Testis (tissue), 5 donors: ENCODE measurements at places on chromosomes 11 and 22.
A peak's percentile ranks its signal among the peaks of the same experiment; 100 is the strongest.

GRCh38 chr11:14544611-14545010, 24.4 kb upstream of the PSMA1 start:
- no peak for DNase-seq

DNA sequence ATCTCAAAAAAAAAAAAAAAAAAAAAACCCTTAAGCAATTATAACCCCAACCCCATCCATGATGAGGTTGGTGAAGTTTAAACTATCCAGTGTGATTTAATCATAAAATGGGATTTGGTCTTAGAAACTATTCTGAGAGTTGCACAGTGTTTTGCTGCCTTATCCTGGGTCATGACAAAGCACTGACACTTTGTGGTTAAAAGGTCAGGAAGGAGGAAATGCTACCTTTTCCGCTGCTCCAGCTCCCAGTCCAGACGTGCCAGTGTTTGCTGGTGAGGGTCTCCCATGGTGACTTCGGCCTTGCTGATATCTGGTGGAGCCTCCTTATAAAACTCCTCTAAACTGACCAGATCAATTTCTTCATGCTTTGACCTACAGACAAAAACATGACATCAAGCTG, 14.5 kb downstream of the THOC5 start:
- DNase-seq, result no peak

- DNase-seq, result no peak
Measured at GRCh38 chr22:29702000-29702930, 17.5 kb upstream of the CABP7 start.

DNA sequence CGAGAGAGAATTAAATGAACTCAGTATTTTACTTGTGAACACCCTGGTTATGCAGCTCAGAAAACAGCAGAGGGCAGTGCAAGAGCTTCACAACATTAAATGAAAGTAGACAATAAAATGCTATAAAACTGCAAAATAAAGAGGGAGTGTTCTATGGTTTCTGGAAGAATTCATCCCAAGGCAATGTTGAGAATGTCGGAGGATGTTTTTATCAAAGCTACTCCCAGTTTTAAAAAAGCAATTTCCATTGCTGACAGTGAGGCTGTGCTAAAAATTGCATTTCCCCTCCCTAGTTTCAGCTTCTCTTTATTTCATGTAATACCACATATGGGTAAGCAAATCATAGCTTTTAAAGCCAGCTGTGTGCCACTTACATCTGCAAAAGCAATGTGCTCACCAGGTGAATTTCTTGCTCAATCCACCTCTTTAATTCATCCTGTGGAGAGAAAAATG, 296.8 kb downstream of the RAB38 start:
- peak; percentile 58 for DNase-seq

GRCh38 chr11:22680628-22681027, 14.2 kb downstream of the GAS2 start:
- no peak for DNase-seq

DNA sequence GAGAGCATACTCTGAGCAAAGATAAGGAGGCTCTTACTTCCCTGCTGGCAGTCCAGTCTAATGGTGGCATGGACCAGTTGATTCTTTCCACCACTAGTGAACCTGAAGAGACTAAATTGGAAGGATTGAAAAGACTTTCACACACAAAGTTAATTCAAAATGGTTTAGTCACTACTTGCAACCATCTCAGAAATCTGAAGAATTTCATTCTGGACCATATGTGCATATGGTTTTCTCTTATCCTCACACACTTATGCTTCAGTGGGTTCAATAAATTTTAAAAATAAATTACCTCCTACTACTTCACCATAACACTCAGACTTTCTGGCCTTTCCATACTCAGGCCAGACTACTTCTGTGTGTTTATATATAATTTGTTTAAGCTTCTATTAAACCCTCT, 44.7 kb downstream of the CADM1 start:
- no peak for DNase-seq

DNA sequence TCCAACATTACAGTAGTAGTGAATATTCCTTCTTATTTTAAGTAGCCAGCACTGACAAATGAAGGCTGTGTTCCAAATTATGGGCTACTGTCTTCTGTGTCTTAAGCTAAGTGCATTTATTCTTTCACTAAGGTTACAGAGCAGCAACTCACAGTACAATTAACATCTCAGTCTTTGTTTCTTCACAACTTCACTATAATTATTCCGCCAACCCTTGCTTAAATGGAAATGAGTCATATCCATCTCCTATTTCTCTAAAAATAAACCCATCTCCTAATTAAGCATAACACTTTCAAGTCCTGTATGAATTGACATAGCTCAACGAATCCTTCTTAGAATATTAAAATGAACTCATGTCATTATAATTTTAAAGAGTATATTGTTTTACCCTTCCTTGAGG, 6.7 kb downstream of the ETS1 start:
- DNase-seq, result no peak

GRCh38 chr22:47914481-47915097, 1152.1 kb downstream of the TBC1D22A start:
- DNase-seq, result peak; percentile 43

DNA sequence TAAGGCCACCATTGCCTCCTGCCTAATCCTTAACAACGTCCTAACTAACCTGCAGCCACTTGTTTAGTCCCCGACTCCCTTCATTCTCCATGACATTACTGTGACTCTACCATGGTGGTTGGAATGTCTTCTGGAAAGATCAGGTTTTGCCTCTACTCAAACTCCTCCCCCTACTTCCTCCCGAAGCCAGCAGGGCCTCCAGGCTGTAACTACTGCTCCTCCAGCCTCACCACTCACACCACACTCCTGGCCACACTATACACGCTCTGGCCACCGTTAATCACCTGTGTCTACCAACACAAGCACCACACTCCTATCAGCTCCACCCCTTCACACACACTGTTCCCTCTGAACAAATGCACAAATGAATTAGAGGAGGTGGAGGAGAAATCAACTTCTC, 69.2 kb downstream of the PACSIN2 start:
- no peak for DNase-seq

GRCh38 chr11:59189986-59190385, 18.1 kb downstream of the DTX4 start:
- no peak for DNase-seq
